ENCODE measurements at places on chromosomes 4 and X.

GRCh38 chrX:66680451-66680850 lies 41.6 kb upstream of the EDA2R start:
- DNase-seq, result no peak

DNA sequence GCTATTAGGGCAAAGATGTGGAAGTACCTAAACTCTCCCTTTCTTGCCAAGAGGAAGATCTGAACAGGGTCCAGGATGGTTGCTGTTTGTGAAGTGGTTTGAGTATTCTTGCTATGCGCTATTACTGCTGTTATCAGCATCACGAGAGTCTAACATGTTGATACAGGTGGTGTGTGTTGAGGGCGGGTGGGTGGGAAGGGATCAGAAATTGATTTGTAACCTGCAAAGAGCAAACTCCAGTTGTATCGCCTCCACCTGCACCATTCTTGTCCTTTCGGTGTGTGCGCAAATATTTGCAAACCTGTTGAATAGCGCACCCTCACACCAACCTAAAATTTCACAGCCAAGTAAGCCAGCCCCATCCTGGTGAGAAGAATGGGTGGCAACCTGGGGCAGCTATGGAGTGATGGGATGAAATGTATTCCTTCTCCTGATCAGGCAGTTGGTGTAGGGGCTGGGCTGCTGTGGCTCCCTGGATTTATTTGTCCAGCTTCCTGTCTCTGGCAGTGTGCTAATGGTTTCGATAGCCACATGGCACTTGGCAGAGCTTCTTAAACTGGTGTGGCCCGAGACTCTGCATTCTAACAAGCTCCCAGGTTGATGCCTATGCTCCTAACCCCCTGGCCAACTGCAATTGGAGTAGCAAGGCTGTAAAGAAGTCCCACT lies 102.6 kb upstream of the SCML1 start:
- DNase-seq, result no peak

- DNase-seq, result no peak
These were observed 95.8 kb upstream of the TET2 start for GRCh38 chr4:105050896-105051295.

- DNase-seq, result no peak
These were observed 99.7 kb downstream of the ATXN3L start for GRCh38 chrX:13219991-13220764.

GRCh38 chr4:147355032-147355656 lies 125.8 kb upstream of the EDNRA start:
- DNase-seq, result no peak

GRCh38 chr4:156053174-156053573 lies 99.5 kb upstream of the CTSO start:
- no peak for DNase-seq

- DNase-seq, result no peak
These were observed 1034.2 kb upstream of the PCDH10 start for GRCh38 chr4:132114885-132115284.

GRCh38 chr4:76060506-76060905 lies 14.0 kb upstream of the ART3 start:
- no peak for DNase-seq

DNA sequence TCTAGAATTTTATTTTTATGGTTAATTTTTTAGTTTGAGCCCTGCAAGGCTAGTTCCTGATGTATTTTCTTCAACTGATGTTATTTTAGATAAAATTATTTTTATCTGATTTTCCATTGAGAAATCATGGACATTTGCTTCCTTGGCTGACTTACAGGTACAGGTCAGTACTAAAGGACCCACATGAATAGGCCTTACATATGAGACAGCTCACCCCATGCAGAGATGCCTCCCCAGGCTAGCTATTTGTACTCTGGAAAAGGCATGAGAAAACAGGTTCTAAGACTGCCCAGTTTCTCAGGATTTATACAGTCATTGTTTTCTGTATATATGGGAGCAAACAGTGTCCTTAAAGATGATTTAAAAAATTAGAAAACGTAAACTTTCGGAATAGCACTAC lies 255.5 kb downstream of the BMPR1B start:
- no peak for DNase-seq

DNA sequence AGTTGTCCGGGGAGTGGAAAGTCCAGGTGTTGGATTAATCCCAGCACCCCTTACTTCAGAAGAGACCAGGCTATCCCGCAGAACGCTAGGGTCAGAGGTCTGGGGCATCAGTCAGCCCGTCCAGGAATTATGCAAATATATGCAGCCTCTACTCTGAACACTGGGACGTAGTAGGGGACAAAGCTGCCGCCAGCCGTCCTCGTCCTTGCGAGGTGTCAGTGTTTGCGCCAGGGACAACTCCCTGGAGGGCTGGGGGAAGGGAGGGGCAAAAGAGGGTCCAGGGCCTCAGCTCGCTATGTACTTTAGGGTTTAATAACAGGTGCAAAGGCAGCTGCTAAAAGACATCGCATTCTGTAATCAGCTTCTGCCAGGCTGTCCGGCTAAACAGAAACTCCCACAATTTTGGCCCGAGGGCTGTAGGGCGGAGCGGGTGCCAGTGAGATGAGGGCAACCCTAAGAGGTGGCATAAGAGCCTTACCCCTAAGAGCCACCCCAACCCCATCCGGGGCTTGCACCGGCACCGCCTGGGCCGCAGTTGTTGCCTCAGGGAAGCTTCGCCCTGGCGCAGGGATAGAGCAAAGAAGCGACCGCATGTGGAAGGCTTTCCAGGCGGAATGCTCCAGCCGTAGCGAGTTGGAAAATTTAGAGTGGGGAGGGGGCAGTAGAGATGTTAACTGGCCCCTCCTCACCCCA lies 8.4 kb downstream of the HAND2 start:
- DNase-seq, result no peak

- no peak for DNase-seq
These were observed 25.9 kb downstream of the TNIP3 start for GRCh38 chr4:121138039-121138825.

DNA sequence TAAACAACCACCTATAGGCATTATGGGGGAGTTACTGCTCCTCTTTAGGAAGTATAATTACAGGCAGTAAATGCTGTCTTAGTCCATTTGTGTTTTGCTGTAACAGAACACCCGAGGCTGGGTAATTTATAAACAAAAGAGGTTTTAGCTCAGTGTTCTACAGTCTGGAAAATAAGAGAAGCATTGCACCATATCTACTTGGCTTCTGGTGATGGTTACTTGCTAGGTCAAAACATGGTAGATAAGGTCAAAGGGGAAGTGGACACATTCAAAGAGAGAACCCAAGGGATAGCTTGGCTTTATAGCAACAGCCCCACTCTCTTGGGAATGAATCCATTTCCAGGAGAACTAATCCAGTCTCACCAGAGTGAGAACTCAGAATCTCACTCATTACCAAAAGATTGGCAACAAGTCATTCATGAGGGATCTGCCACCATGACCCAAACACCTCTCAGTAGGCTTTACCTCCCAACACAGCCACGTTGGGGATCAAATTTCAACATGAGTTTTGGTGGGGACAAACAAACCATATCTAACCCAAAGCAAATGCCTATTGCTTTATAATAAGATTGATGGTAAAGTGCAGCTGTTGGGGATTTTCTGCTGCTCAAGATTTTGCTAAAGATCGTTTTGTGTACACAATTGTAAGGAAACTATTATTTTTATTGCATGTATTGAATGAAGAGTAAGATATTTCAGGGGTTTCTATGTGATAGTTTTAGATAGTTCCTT lies 32.6 kb downstream of the STAG2 start:
- no peak for DNase-seq

DNA sequence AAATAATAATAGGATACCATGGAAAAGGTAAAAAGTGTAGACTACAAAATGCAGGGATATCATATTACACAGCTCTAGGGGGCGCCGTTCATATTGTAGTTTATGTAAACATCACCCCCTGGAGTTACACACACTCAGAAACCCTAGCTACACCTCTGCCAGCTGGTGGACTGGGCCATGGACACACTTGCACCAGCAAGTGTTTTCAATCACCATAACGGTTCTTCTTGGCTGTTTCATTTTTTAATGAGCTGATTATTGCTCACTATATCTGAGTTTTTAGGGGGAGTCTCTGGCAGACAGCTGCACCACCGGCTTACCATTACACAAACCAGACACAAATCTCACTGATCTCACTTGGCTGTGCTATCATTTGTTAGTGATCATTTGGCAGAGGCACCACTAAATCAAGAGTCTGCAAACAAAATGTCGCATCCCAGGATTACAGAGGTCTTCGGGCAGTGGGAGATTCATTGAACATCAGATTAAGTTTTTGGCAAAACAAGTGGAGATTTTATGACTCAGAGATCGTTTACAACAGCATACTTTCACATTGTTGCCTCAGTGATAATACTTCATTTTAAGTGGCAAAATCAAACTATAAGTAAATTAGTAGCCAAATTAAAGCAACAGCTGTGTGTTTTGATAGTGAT lies 185.7 kb downstream of the UNC5C start:
- DNase-seq, result peak; percentile 54

DNA sequence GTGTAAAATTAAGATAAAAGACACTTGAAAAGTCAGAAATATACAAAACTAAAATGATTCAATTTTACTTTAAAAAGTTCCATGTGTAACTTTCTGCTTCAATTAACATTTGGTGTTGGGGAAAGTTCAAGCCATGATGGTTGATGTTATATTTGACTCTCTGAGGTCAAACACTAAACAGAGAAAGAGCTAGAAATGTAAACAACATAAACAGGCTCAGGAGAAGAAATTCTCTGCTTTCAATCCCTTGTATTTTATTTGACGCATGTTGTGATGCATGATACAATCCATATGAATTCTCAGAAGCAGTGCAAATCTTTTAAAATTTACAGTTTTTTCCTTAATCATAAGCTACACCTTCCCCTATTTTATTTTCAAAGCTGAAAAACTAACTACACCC lies 822.4 kb downstream of the PCDH18 start:
- no peak for DNase-seq

- DNase-seq, result no peak
These were observed 31.7 kb upstream of the AREG start for GRCh38 chr4:74413265-74413664.

DNA sequence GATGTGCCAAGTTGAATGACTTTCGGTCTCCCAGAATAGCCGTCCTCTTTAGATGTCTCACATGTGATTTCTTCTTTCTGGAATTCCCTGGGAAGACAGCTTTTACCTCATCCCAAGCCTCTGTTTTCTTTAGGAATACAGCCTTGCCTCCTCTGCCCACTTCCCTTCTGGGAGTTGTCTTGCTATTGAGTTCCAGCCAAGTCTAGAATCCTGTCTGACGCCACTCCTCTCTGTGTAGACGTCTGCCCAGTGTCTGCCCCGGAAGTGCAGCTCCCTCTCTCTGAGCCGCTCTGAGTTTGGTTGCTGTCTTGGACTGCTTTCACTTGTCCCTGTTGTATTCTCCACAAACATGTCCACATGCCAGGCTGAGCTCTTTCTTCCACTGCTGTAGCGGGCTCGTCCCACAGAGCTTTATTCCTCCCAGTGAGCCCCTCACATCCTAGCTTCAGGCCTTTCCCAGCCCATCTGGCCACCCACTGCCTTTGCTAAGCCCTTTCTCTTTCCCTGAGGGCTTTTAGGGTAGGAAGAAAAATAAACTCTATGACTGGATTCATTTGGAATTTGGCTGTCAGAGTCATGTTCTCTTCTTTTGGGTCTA lies 9.0 kb upstream of the IGFBP7 start:
- peak; percentile 20 for DNase-seq

GRCh38 chr4:181330654-181331201 lies 912.5 kb upstream of the TENM3 start:
- no peak for DNase-seq
